ENCODE measurements at places on chromosomes 7 and 10.

DNA sequence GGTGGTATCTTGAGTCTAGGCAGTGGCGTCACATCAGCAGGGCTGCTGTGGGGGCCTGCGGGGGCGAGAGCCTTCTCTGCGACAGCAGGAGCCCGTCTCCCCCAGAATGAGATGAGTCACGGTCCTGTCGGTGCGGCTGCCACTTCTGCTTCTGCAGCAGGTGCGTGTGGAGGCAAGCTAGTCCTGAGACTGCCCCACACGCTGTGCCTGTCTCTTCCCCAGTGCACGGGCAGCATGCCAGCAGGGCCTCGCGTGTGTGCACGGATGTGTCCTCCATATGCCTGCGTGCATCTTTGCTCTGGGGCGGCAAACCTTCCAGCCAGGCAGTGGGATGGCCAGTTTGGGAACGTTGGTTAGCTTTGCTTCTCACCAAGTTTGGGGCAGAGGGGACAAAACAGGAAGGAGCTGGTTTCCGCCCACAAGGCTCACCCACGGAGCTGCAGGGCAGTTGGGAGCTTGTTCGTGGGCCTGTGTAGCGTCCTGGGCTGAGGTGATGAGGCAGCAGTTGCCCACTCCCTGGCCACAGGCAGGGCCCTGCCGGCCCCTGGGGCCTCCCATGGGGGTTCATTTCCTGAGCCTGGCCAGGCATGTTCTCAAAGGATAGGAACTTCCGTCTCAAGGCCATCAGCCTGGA, 60.8 kb upstream of the PPIF start:
- peak; percentile 61 for DNase-seq

GRCh38 chr10:5014936-5015335, 11.3 kb upstream of the AKR1C2 start:
- DNase-seq: no peak

DNA sequence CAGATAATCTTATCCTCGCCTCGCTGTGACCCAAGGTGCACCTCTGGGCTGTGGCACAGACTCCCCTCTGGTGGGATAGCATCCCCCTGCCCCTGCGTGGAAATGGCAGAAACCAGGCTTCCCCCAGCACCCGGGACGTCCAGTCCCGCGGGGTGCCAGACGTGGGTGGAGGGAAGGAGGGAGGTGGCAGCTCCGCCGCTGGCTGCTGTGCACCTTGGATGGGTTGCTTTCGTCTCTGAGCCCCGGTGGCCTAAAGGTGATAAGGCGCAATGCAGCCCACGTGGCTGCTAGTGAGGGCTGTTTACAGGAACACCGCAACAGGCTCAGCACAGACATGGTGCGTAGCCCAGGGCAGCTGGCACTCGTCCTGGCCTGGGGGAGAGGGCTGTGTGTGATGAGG, 13.6 kb upstream of the PDGFA start:
- no peak for DNase-seq

- no peak for DNase-seq
Measured at GRCh38 chr7:82443547-82444219, at the start of gene CACNA2D1. Gene CACNA2D1 (minus strand): TSS chr7:82443777.

DNA sequence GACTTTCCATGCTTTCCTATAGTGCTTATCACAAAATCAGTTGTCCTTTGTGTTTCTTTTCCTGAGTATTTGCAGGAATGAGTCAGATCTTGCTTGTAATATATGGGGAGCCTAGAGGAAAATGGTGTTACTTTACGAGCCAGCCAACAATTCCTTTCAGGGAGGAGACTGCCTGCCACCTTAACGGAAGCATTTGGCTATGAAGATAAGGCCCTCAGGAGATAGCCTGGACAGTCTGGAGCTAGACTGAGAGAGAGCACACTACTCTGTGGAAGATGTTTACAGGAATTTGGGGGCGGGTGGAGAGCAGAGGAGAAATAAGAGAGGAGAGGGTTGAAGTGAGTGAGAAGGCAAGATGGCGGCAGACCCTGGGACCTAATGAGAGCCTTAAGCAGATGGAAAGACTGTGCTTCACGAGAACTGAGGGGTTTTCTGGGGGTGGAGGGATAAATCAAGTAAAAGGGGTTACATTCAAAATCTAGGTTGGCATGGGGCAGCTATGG, 126.3 kb downstream of the SNX10 start:
- DNase-seq: no peak

- DNase-seq: no peak
Measured at GRCh38 chr7:1022801-1023465, 21.4 kb upstream of the GPR146 start.

GRCh38 chr10:99996671-99997648, 12.8 kb downstream of the DNMBP start:
- DNase-seq: no peak

- no peak for DNase-seq
Measured at GRCh38 chr10:60729106-60729505, 49.2 kb upstream of the CDK1 start.
